ENCODE measurements at places on chromosomes 11 and 22.

- DNase-seq, result no peak
Observed at GRCh38 chr11:61375761-61376108, 13.6 kb downstream of the TMEM138 start.

DNA sequence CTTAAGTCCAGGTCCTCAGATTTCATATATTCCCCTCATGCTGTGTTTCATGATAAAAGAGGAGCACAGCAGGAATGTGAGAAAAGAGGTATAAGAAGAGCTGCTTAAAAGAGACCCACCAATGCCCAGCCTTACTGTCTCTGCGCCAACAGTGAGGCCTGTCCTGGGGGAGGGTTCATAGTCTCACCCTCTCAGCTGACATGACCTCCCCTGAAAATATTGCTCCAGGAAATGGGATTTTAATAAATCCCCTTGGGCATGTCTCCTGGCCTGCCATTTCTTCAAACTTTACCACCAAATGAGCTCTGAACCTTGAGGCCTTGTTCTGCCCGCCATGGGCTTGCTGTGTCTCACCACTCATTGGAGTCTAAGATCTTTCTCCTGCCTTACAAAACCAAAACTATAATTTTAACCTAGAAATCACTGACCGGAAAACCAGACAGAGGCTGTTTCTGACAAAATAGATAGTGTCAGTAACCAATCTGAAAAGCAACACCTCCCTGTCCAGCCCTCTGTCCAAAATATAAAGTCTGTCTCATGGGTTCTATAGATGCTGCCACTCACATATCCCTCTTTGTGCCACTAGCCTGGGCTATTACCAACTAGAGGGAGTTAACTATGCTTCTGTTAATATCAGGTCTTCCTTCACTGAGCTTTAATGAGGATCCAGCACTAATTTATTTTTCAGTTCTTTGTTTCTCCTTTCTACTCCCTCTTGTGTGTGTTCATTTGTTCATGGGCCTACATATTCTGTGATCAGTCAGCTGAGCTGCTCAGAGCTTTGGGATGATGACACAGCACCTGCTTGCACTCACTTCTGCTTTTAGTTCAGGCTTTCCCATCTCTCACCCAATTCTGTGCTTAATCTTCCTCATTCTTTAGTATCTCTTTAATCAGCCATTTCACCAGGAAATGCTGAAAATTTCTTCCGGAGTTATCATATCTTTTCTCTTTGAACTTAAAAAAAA is at the start of gene OR2AG2:
Gene OR2AG2 (minus strand): TSS at position 51 of the 968 bp plus-strand sequence. CDS start 3,019 bp downstream, outside the sequence.
- DNase-seq, result no peak

DNA sequence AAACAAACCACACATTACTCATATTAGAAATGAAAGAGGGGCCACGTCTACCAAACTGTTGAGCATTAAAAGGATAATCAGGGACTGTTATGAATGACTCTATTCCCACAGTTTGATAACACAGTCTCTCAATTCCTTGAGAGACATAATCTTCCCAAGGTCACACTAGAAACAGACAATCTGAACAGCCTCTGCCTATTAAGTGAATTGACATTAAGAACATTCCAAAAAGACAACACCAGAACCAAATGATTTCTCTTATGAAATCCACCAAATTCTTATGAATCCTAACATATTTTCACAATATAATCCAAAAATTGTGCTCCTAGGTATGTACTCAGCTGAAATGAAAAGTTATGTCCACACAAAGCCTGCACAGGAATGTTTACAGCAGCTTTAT is 4.6 kb downstream of the RFPL1 start:
- no peak for DNase-seq

- DNase-seq, result no peak
Observed at GRCh38 chr11:112620621-112621394, 340.4 kb upstream of the NCAM1 start.

GRCh38 chr11:35063488-35063931 is 75.5 kb upstream of the CD44 start:
- DNase-seq, result no peak

GRCh38 chr11:8099291-8099899 is 18.4 kb downstream of the TUB start:
- DNase-seq, result no peak

DNA sequence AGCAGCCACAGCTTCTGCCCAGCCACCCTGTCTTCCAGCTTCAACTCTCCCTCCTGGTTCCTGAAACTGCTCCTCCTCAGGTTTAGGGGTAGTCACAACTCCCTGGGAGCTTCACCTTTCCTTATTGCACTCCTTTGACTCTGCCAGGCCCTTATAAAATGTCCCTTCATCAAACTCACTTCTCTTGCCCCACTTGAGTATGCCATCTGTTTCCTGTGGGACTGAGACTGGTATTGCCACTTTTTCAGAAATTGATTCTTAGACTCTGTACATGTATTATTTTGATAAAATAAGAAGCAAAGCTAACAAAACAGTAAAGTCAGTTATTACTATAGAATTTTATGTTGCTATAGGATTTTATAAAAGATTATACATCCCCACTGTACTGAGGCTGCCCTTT is 134.1 kb downstream of the SPON1 start:
- DNase-seq, result no peak

GRCh38 chr11:76955459-76956114 is 78.6 kb upstream of the B3GNT6 start:
- DNase-seq, result no peak

- DNase-seq, result no peak
Observed at GRCh38 chr22:31604746-31605705, 57.0 kb downstream of the PISD start.

DNA sequence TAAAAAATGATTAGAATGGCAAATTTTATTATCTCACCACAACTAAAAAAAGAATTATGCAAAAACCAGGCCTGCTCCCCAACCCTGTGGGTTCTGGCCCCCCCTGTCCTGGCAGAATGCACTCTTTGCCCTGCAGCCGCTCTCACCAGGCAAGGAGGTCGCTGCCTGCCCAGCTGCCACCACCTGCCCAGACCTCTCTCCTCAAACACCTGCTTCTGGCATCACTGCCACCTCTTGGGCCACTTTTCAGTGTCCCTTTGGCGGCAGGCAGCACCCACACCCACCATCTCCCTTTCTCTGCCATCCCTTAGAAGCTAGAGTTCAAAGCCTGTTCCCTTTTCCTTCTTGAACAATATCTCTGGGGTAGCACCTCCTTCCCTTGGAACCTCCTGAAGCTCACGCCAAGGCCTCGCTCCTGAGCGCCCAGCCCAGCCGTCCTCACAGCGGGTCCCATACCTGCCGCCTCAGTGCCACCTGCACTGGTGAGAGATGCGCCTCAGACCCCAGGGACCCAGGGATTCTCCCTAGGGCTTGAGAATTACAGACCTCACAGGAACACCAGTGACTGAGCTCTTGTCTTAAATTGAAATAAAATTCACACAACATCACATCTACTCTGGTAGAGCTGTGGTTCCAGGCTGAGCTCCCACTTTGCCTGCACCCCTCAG is 44.6 kb downstream of the SGSM3 start:
- DNase-seq, result no peak

All from iPS DF 19.7 (cell line).